Endothelial cell of umbilical vein (primary cell): ENCODE measurements at places on chromosomes 7 and 10. TPM values are rescaled to one million over a fixed set of nuclear protein-coding genes. Genes with fewer than 3 reads are reported as not detected.

DNA sequence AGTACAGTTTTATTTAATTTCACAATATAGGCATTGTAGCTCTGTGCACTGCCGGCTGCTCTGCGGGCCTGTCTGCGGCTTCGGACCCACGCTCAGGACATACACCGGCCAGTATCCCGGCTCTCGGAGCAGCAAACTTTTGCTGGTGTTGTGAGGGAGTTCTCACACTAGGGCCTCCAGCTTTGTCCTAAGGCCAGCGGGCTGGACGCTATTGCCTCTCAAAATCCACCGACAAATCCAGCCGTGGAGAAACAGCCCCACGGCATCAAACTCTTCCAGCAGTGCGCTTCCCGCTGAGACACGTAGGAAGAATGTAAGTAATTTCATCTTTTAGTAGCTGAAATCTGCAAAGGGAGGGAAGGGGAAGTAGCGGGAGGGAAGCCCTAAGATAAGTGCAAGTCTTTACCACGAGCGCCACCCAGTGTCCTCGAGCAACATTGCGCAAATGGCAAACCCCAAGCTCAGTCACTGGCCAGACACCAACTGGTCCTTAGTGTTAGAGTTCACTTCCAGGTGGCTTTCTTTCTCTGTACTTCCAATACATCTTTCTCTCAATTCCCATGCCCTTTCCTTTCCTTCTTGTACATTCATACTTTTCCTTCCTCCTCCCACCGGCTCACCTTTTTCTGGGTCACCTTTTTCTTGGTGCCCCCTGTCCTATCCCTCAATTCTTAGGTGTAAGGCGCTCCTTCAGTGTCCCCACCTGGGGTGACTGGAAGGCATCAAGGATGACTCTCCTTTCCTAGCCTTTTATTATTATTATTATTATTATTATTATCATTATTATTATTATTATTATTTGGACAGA lies 3.0 kb upstream of the DLX5 start:
- peak overlapping the region; percentile 11 for H3K4me3 ChIP-seq
- H3K4me1 ChIP-seq = peaks cover 4% of the 10 kb centered on the region
- peaks cover 51% of the 10 kb centered on the region for H3K27me3 ChIP-seq

- H3K4me3 ChIP-seq = peak overlapping the region; percentile 39
These were observed 507 bp downstream of the STN1 start for GRCh38 chr10:103917302-103918052.

DNA sequence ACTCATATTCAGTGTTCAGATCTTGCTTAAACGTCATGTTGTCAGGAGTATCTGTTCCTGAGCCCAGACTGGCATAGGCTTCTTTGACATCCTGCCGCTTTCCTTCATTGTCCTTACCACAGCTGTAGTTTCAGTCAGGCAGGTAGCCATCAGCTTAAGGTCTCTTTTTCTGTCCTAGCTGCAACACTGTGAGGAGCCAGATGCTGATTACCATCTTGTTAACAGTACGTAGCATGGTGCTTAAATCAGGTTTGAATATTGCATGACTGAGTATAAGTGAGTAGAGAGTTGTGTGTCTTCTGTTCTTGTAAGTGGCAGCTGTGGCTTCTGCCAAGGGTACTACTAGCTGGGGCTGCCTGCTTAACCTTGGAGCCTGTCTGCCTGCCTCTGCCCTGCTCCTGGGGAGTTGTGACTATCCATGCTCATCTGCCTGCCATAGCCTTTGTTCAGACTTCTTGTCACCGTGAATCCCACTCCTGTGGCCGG lies 92.6 kb downstream of the MAPK8 start:
- no peaks in the 10 kb centered on the region for H3K27me3 ChIP-seq
- H3K4me1 ChIP-seq = peaks cover 19% of the 10 kb centered on the region
- peak; percentile 25 for DNase-seq
- no peaks in the 10 kb centered on the region for H3K36me3 ChIP-seq
- no peak overlapping the region for H3K4me3 ChIP-seq

- no peaks in the 10 kb centered on the region for H3K36me3 ChIP-seq
- no peak for DNase-seq
- no peak overlapping the region for H3K4me3 ChIP-seq
- H3K4me1 ChIP-seq = peaks cover 4% of the 10 kb centered on the region
- H3K27me3 ChIP-seq = no peaks in the 10 kb centered on the region
- no peak overlapping the region for H3K27ac ChIP-seq
These were observed 5.7 kb downstream of the HECTD2 start for GRCh38 chr10:91415816-91416215.

The MGAM2 gene
- not detected in 2 replicates for total RNA-seq
